Left ventricle myocardium superior (tissue), 1 donor: ENCODE measurements at places on chromosomes 6 and 20. TPM values are rescaled to one million over a fixed set of nuclear protein-coding genes. Genes with fewer than 3 reads are reported as not detected.

- DNase-seq, result no peak
Measured at GRCh38 chr6:163688739-163689362, 274.3 kb downstream of the QKI start.

DNA sequence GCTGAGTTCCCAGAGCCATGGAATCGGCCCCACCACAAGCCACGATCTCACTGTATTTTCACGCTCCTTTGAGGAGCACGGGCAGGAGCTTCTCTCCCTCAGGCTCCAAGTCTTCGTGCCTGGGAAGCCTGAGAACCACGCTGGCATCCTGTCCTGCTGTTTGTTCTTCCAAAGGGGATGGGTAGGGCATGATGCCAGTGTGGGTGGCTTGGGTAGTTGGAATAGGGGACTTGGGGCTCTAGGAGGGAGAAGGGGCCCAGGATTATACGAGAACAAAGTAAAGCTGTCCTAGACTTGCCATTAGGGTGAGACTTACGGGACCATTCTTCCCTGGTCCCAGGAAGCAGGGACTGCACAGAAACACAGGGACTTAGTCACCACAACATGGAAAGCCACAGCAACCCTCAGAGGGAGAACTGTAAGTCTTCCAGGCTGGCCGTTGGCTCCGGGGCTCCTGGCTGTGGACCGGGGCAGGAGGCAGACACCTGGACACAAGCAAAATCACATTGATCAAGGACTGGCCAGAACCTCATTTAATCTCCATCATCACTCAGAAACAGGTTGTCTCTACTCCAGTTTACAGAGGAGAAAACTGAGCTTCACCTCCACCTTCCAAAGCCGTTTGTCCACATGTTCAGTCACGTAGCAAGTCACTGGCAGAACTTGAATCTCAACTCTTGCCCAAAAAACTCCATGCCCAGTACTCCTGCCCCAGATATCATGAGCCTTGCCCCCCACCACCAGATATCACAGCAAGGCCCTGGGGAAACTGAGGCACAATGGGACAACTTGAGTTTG, 1.3 kb downstream of the CCN5 start:
- no peak for DNase-seq

DNA sequence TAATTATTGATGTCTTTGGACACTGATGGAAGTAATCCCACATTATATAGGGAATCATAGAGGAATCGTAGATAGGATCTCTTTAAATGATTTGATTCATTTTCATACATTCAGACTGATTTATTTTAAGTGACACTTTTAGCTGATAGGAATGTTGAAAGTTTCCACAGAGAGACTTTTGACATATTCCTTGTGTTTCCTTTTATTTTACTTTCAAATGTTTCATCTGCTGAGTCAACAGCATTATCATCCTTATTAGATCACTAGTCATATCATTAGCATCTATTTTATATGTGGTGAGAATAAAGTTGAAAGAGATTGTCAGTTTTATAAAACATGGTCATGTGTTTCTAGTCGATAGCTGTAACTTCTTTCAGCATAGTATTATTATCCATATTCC, 13.4 kb downstream of the DCBLD1 start:
- no peak for DNase-seq

DNA sequence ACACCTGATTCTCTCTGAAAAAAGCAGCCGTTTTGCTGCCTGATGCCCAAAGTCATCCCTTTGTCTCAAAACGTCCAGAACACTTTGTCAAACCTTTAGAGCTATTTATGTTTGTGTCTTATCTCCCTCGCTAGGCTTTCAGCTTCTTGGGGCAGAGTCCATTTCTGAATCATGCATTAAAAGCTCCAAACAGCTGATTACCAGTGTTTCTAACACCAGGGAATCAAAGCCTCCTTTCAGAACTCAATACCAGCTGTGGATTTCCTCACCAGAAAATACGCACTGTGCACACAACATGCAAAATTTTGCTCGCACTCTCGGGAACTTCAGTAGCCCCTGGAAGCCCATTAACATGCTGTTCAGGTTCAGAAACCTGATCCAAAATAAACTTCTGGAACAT, 333.3 kb downstream of the HACE1 start:
- no peak for DNase-seq

DNA sequence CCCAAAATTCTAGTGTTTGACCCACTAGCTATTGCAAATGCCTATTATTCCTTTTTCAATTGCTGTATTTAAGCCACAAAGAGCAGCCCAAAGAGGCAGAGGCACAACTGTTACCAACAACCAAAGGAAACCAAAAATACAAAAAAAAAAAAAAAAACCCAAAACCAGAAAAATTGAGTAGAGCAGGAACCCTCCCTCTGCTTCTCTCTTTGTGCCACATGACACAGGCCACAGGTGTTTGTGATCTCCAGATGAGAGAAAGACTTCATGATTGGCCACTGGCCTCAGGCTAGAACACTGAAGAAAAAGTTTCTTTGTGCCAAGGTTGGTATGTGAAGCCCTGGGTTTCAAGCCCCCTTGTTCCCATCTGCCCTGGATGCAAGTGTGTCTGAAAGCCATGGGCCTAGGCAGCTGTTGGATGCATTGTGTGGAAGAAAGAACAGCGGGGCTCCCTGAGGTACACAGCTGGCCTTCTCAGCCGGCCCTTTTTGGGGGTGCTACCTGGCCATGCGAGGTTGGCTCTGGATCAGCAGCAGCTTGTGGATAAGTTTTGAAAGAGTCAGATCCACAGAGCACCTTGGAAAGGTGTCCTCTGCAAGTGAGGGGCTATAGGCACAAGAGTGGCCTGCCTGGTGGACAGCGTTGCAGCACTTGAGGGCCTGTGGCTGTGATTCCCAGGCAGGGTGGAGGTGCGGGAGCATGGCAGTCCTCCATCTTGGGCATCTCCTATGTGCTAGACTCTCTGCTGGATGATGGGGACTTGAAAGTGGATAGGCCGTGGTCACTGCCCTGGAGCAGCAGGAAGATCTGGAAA, 204.5 kb downstream of the ZDHHC14 start:
- DNase-seq, result no peak

THEMIS gene
- 0.37 TPM for total RNA-seq

RFX6 gene
- total RNA-seq, result not detected

DNA sequence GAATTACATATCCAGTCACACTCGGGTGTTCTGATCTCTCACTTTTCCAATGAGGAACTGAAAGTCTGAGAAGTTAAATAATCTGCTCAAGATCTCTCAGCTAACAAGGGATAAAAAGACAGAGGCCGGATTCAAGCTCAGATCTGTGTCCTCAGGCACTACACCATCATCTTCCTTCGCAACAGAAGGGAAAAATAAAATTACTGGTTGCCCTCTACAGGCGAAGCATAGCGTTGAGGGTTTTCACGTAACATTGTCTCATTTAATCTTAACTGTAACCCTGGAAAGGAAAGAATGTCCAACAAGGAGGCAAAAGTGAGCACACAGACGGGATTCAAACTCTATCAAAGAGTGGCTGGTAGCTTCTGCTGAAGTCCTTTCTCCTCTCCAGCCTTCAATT, 67.8 kb upstream of the ANKEF1 start:
- DNase-seq, result no peak

DNA sequence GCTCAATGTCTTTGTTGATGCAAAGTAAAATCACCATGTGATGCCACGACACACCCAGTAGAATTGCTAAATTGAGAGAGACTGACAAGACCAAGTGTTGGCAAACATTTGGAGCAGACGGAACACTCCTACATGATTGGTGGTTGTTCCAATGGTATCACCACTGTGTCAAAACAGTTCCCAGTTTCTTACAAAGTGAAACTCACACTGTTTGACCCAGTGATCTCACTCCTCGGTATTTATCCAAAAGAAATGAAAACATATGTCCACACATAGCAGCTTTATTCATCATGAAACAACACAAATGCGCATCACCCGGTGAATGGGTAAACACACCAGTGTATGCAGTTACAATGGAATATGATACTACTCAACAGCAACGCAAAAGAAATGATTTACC, 74.0 kb upstream of the SULF2 start:
- no peak for DNase-seq

DNA sequence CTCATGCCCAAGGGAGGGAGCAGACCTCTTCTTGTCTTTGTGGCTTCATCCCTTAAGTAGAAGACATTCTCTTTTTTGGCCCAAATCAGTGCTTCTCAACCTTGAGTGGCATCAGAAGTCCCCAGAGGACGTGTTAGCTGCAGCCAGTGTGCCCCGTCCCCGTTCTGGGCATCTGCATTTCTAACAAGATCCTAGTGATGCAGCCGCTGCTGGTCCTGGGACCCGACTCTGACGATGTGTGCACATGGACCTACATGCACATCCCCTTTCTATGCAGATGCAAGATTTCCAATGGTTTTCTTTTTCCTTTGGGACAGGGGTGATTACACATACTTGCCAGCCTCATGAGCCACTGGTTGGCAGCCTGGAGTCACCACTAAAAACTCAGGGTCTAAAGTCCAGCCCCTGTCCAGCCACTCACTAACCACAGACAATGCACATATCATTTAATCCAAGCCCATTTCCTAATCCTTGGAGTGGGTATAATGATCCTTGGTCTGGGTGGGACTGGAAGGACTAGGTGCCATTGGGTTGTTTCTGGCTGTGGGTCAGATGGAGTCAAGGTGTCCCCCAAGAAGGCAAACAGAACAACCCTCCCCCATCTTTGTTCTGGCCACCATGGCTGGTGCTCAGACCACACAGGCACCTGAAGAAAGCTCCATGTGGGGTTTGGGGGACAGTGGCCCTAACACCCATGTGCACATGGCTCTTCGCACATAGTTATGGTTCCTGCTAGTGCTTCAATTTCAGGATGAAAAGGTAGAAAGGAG, 6.4 kb downstream of the ACSS1 start:
- DNase-seq, result no peak

DNA sequence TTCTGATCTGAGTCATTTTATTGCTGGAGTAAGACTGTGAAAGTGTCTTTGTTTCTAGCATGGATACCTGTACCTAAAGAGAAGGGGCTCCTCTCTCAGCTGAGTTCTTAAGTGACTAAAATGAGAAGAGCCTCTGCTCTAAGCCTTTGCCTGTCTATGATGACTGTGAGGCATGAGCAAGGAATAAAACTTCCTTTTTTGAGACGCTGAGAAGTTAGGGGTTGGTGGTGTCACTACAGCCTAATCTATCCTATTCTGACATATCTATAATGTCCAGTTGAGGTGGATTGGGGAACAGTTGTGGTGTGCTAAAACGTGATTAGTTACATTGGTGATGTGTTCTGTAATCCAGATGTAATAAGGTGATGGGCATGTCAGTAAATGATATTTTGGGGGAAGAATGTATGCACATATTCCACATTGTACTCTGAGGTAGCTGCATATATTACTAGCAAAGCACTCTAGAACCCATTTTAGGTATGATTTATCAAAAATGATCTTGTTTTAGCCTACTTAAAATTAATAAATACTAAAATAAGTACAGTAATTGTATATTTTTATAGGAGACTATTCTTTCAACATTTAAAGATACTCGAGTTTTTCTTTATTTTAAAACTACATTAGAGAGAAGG, 18.1 kb downstream of the ADGRB3 start:
- DNase-seq, result no peak

- DNase-seq, result no peak
Measured at GRCh38 chr20:47355489-47356219, 845 bp downstream of the ZMYND8 start.

LY6G6D gene
- not detected for total RNA-seq

DNA sequence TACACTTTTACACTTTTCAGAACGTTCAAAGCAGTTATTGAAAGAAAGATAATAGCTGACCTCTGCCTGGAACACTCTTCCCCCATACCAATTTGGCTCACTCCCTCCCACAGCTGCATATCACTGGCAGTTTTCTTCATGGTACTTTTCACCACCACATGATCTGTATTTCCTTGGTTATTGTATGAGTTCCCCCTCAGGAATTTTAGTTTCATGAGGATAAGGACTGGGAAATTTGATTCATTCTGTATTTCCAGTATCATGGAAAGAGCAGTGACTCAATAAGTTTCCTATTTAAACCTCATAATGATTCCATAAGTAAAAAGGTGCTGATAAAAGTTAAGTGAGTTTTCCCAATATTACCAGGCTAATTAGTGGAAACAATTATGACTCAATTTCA, 16.0 kb downstream of the HTR1B start:
- no peak for DNase-seq

GRCh38 chr20:46004889-46005473, 3.7 kb upstream of the MMP9 start:
- no peak for DNase-seq

DNA sequence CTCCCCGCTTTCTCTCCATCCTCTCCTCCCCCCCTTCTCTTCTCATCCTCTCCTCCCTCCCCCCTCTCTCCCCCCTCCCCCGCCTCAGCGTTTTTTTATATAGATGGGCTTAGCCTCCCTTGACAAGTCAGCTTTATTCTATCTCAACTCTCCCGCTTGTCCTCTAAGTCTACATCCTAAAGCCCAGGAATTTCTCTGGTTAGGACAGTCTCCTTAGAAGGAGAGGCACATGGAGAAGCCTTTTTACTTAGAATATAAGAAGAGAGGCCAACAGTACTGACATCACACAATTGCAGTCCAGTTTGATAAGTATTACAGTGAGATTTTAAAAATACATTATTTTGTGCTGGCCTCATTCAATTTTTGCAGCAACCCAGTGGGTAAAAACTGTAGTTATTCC, 83.5 kb downstream of the LYRM2 start:
- no peak for DNase-seq

- no peak for DNase-seq
Measured at GRCh38 chr6:12233693-12234571, 56.2 kb upstream of the EDN1 start.

SH3BGRL2 gene
- 9.0 TPM for total RNA-seq

CRISP3 gene
- not detected for total RNA-seq

C6orf58 gene
- total RNA-seq, result not detected

- no peak for DNase-seq
Measured at GRCh38 chr6:99186417-99186816, 163.1 kb downstream of the FAXC start.

DNA sequence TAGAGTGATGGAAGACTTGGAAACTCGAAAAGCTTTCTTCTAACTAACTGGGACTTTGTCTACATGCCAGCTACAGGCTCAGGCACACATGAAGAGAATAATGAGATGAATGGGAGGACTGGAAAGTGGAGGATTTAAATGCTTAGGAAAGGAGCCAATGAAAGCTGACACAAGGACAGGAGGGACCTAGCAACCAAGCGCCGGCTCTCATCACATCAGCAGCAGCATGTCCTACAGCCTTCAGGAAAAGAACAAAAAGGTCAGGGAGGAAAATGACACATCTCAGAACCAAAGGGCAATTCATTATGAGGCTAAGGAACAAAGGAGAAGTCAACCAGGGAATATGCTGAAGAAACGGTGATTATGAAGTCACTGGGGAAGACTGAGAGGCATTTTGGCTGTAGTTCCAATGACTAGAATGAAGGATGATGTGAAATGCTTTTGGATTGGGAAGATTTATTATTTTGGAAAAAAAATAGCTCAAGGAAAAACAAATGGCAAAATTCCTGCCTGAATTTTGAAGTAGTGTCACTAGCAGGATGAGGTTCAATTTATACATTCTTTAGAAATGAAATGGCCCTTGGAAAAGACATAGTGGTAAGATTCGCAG, 5.7 kb downstream of the BACH2 start:
- no peak for DNase-seq
